ENCODE measurements at places on chromosomes 3 and 15. TPM values are rescaled to one million over a fixed set of nuclear protein-coding genes. Genes with fewer than 3 reads are reported as not detected.

GRCh38 chr3:65356331-65357248 lies 668.8 kb upstream of the ADAMTS9 start:
- no peak for DNase-seq

DNA sequence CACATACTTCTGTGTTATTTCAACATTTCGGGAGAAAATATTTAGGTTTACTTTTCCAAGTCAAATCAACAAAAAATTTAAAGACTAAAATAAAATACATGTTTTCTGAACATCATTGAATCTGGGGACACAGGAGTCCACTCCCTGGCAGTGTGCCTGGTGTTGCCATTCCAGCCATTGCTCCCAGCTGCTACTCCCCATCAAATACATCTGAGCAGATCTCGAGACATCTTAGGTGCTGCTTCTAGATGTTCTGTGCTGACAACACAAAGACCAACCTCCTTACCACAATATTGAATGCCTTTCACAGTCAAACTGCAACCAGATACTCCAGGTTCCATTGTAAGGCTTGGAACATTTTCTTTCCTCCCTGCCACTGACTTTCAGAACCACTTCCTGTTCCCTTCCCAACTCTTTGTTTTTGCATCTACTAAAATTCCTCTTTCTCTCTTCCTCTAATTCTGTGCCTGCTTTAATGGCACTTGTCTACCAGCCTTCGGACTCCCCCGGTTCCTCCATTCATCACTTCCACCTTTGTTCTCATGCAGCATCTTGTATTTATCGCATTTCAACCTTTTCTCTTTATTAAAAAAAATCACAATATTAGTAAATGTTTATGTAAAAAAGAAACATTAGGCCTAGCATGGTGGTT lies 81.1 kb upstream of the SLC4A7 start:
- DNase-seq, result no peak

The ZNF662 gene
- 1.5 TPM for total RNA-seq

DNA sequence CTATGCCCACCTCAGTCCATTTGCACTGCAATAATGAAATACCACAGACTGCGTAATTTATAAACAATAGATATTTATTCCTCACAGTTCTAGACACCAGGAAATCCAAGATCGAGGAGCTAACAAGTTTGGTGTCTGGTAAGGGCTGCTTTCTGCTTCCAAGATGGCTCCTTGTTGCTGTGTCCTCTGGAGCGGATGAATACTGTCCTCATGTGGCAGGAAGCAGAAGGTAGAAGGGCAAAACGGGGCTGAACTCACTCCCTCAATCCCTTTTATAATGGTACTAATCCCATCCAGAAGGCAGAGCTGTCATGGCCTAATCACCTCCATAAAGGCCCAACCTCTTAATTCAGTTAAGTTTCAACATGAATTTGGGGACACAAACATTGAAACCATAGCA lies 75.3 kb downstream of the P2RY1 start:
- DNase-seq, result no peak

GRCh38 chr3:177646749-177647148 lies 449.5 kb upstream of the TBL1XR1 start:
- no peak for DNase-seq

The OR5K2 gene
- not detected for total RNA-seq

- no peak for DNase-seq
Observed at GRCh38 chr3:146493221-146493620, 23.9 kb upstream of the PLSCR2 start.

DNA sequence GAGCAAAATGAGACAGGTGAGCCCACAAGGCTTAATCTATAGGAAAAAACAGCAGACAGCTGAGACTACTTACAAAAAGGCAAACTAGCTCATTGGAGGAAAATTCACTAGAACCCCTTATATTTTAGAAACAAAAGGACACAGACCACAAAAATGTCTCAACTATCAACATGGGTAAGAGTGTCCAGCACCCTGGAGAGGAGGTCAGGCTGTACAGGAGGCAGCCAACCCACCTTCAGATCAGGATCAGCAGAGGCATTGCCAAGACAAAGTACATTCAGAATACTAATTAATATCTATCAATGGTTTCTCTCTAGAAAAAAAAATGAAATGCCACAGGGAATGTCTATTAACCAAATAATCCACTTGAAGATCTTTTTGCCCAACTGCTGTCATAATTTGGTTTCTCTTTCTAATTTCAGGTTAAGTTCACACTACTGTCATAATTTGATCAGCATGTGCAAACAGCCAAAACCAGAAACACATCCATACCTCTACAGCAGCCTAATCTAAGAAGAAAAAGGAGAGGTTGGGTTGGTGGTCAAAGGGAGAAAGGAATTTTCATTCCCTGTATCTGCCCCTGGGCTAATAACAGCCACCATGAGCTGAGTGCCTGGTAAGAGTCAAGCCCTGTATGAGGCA lies 26.0 kb upstream of the THBS1 start:
- DNase-seq, result no peak

GRCh38 chr3:9151240-9151639 lies 98.2 kb downstream of the SRGAP3 start:
- DNase-seq, result no peak

The GPR62 gene
- 0.06 TPM for total RNA-seq

The PTH1R gene
- total RNA-seq, result not detected

DNA sequence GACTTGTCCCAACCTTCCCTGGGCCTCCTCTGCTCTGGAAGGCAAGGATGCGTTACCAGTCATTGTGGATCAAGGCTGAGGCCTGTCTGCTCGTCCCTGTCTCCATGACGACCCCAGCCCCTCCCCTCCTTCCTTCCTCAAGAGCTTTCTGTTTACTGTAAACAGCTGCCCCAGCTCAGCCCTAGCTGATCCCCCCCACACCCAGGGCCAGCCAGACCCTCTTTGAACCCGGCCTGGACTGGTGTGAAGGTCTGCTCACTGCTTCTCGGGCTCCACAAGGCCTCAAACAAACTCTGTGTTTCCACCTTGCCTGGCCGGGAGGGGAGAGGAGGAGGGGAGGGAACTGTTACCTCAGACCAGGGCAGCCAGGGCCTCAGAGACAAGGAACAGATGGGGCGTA lies 16.9 kb downstream of the VPS18 start:
- DNase-seq, result no peak

DNA sequence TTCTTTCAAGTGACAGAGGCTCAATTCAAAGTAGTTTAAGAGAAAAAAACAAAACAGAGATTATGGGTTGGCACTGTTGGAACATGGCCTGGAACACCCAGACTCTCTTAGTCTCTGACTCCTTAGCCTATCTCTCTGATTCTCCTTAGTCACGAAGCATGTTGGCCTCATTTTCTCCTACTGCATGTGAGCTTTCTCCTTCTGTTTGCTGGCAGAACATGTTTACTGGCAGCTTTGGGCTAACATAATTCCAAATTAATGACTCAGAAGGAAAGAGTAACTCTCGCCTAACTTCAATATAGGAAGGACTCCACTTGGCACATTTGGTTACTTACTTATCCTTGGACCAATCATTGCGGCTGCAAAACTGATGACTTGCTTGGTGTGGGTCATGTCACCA lies 21.7 kb upstream of the CCDC39 start:
- DNase-seq, result no peak

DNA sequence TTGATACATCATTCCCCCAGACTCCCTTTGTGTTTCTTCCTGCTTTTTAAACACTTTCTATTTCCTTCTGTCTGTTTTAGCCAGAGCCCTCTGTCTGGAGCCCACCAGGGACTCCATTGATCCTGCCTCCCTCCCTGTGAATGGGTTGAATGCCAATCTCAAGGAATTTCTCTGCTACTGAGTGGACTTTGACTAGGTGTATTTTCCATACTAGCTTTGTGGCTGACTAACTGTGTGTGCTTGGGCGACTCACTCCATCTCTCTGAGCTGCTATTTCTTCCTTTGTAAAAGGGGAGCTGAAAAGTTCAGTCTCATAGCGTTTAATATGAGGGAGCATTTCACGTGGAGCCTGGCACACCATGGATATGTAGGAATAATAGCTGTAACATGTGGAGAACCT lies 98.8 kb downstream of the EEFSEC start:
- DNase-seq, result no peak

DNA sequence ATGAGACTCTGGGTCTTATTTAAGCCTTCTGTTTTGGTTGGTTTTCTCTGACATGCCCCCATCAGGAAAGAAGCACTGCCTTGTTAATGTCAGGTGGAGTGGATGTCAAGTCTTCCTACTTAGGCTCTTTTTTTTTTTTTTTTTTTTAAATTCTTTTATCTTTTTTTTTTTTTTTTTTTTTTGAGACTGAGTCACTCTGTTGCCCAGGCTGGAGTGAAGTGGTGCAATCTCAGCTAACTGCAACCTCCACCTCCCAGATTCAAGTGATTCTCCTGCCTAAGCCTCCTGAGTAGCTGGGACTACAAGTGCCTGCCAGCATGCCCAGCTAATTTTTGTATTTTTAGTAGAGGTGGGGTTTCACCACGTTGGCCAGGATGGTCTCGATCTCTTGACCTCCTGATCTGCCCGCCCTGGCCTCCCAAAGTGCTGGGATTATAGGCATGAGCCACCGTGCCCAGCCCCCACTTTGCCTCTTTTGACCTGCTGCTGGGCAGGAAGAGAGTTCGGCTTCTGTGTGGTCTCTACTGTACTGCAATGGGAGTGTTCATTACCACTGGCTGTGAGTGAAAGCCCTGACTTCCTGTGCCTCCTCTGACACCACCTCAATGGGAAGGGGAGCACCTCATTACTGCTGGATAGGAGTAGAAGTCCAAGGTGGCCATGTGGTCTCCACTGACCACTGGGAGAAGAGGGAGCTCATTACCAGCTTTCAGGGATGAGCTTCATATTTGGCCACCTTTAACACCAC lies 10.9 kb downstream of the CTDSPL start:
- DNase-seq, result no peak

The UBAP1L gene
- total RNA-seq, result 1.6 TPM

- peak; percentile 84 for DNase-seq
Observed at GRCh38 chr3:15645740-15646501, 44.4 kb downstream of the BTD start.

The TMC3 gene
- total RNA-seq, result not detected

The CD96 gene
- not detected for total RNA-seq

GRCh38 chr3:127264292-127264691 lies 23.6 kb downstream of the PRR20G start:
- no peak for DNase-seq

GRCh38 chr3:126630020-126630419 lies 24.9 kb downstream of the TXNRD3 start:
- DNase-seq, result no peak

DNA sequence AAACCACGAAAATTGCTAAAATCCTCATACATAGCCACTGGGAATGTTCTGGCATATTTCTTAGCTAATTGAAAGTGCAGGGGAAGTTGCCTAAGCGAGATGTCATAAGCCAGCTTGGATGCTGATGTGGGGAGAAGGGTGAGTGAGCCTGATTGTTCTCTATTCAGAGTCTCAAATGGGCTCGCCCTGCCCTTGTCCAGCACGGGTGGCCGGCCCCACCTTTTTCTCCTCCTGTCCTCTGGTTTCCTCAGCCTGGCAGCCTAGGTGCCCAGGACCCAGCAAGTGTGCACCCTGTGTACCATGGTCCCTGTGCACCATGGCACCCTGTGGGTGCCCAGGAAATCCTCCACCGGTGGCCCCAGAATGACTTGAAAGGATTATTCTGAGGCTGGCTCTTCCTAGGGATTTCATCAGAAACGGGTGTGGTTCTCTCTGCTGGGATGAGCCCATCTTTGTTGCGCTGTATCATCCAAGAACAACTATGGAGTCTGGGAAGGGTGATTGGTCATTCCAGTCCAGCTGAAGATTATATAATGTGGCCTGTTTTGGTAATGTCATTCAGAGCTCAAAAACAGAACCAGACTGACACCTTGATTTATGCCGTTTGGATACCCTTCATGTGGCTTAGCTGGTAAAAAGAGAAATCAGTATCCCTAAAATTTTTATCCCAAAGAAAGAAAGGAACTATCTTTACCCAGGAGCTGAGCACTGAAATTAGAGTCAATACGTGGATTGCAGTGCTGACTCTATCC lies 150.8 kb upstream of the BHLHE40 start:
- no peak for DNase-seq

GRCh38 chr3:129908417-129908816 lies 14.9 kb upstream of the TMCC1 start:
- no peak for DNase-seq

The HDAC11 gene
- 8.0 TPM for total RNA-seq

DNA sequence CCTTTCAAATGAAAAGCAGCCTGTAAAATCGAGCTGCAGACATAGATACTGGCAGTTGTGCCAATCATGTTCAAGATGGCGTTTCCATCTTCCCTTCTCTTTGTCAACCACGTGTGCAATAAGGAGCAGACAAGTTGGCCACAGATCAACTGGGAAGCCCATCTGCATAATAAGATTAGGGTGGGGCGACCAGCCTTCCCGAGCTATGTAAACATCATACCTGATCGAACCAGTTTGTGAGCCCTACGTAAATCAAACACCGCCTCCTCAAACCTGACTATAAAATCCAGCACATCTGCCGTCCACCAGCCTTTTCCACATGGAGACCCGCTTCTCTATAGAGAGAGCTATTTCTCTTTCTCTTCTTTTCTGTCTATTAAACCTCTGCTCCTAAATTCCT lies 37.2 kb downstream of the TRIM42 start:
- no peak for DNase-seq

- DNase-seq, result no peak
Observed at GRCh38 chr3:177824190-177824786, 627.0 kb upstream of the TBL1XR1 start.

DNA sequence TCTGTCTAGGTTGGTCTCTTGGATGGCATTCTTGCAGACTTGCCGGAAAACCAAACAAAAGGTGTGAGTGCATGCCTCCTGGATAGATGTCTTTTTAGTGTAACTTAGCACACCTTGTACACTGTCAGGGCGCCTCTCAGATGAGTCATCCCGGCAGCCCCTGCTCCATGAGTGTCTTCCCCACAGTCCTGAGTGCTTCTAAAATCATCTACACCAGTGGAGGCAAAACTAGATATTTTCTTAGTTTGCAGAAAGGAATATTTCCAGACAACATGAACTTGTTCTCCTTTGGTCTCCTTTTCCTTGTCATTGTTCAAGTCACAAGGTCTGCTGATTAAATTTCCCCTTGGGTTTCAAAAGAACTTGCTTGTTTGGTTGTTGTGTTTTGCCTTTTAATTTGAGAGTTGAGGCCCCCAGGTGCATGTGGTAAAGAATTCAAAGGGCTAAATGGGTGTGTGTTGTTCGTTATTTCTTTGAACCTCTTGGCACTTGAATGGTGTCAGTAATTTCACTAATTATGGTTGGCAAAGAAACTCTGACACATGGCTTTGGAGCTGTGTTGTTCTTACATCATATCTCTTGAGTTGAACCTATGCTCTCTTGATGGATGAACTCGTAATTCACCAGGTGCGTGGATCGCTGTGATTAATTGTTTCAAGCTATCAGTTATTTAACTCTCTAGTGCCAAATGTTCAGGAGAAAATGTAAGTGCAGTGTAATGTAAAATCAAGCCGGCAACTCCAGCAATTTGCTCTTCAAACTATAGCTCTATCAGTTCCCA lies 98.2 kb downstream of the IGF1R start:
- no peak for DNase-seq

- no peak for DNase-seq
Observed at GRCh38 chr3:23275814-23276213, 72.7 kb downstream of the UBE2E2 start.

GRCh38 chr3:34399401-34399800 lies 601.0 kb downstream of the PDCD6IP start:
- DNase-seq, result no peak

- no peak for DNase-seq
Observed at GRCh38 chr15:32944431-32944830, 226.6 kb downstream of the GREM1 start.

- DNase-seq, result no peak
Observed at GRCh38 chr15:23437146-23437545, 9.9 kb downstream of the GOLGA6L2 start.

The TMEM266 gene
- total RNA-seq, result not detected
